Activated CD8-positive, alpha-beta memory T cell treated with anti-CD3 and anti-CD28 coated beads for 1 hour (primary cell): ENCODE measurements at places on chromosomes 12 and 14.

DNA sequence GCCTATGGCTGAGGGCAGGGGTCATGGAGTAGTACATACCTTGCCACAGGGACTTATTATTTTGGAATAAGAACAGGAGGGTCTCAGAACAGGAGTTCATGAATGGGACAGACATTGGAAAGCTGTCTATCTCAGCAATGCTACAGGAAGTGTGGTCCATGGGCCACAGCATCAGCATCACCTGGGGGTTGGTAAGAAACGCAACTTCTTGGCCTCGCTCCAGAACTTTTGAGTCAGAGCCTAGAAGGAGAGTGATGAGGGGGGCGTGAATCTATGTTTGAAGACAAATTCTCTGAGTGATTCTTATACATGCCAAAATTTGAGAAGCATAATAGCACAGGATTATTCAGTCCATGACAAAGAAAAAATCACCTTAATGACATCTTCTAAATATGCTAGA, 156.6 kb downstream of the RPAP3 start:
- no peak for DNase-seq

DNA sequence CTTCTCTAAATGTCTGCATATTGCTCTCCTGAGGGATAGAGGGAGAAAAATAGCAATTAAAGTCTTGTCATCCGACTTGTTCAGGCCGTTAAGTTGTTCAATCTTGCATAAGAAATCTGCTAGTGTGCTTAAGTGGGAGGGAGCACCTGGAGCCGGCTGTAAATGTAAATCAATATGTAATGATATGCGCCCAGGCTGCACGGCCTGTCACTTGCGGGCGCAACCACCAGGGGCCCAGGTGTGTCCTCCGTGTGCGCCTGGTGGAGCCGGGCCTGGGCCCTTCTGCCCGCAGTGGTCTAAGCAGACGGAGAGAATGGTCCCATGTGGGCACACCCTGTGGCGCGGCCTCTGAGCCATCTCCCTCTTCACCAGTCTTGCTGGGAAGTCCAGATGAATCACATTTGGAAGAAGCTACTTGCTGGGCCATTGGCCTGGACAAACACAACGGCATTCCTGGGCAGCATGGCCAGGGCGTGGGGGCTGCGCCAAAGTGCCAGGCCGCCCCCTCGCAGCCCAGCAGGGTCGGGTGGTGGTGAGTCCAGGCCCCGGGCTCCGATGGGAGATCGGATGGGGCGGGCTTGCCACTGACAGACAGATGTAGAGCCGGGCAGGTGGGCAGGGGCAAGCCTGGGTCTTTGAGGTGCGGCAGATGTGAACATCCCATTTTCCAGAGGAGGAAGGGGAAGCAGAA, 193.3 kb upstream of the C14orf180 start:
- no peak for DNase-seq

DNA sequence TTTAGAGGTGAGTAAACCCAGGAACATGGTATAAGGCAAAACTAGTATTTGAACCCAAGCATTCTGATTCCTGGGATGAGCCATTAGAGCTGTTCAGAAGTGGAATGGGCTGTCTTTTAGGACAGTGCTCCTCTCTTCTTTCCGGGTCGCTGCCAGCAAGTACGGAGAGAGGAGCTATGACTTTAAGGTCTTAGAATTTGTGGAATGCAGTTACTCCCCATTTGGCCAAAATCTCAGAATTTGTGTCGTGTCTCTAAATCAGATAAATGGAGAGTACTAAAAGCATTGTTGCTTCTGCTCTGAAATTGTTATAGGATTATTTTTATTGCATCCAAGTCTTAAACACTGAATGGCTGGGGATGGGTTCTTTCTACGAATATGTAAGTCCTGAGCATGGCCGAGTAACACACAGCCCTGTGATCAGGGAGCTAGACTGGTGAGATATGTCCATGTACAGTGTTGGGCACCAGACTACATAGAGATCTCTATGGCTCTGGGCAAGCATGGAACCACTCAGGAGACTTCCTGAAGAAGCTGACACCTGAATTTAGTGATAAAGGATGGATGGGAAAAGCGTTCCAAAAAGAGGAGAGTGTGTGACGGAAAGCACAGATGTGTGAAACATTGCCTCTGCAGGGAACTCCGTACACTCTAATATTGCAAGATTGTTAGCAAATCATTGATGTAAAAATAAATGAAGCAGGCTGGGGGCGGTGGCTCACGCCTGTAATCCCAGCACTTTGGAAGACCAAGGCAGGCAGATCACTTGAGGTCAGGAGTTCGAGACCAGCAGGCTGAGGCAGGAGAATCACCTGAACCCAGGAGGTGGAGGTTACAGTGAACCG, 184.7 kb downstream of the SRGAP1 start:
- DNase-seq, result no peak

DNA sequence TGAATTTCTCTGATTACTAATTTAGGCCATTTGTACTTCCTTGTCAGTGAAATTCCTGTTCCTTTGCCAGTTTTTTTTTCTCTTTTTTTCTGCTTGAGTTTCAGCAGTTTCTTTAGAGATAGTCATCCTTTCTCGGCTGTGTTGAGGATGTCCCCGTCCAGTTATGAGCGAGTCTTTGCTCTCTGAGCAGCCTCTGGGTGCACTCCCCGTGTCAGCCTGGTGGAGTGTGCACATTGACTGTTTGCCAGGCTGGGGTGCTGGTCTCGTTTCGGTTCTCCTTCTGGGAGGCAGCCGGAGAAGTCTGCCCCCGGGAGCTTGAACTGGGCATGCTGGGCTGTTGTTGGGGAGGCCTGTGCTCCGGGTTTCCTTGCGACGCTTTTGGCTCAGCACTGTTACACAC, 3.0 kb downstream of the PACS2 start:
- DNase-seq, result no peak
